DMS153 (cell line): ENCODE measurements at places on chromosomes 13 and 19.

GRCh38 chr13:111117961-111118360 is 2.9 kb downstream of the ARHGEF7 start:
- DNase-seq: no peak

- no peak for DNase-seq
Observed at GRCh38 chr19:16338470-16339360, 14.1 kb downstream of the KLF2 start.

DNA sequence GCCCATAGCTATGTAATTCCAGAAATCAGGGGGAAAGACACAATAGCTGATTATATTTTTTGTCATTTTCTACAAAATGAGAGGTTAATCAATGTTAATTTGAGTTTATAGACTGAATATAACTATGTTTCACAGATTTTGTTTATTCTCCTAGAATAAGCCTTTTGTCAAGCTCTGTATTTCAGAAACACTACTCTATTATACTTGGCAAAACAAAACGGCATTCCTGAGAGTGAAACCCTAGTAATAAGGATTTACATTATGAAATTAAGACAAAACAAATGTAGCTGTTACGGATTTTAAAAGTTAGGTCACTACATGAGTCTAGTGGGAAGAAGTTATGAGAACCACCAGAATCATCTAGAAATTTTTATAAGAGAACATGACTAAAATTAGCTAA is 334.2 kb downstream of the KLF12 start:
- no peak for DNase-seq

DNA sequence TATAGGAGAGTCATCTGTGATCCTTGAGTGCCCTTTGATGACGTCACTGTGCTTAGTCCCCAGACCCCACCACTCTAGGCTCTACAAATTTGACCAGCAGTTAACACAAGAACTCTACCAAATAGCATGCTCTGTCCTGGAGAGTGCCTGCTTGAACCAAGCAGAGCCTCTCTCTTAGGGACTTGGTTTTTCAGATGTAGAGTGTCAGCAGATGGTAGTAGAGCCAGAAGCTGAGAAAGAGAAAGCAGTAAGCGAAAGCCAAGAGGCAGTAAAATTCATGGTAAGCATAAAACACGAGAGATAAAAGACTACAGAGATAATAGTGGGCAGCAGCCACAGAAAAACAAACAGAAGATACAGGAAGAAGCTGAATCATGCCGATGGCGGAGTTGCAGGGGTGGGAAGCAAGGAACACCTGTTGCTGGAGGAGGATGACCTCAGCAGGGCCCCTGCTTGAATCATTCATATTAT is 193.3 kb downstream of the SLC7A1 start:
- peak; percentile 30 for DNase-seq

GRCh38 chr13:79466872-79467271 is 14.1 kb upstream of the NDFIP2 start:
- no peak for DNase-seq

- DNase-seq: peak; percentile 16
Observed at GRCh38 chr13:113978741-113979481, 5.0 kb upstream of the C13orf46 start.

DNA sequence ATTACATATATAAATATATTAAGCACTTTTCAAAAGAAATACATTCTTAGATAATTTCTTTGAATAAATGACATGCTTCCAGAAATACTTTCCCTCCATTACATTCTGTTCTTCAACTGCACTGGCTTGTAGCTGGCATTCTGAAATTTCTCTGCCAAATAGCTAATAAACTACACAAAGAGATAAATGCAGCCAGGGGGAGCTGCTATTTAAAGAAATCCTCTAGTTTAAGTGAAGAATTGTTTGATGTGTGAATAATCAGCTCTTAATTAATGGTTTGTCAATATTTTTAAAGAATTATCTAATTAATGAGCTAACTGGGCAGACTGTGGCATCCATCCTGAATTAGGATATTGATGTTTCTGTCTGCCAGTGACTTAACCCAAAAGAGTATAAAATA is 30.7 kb downstream of the SLC7A1 start:
- DNase-seq: no peak

DNA sequence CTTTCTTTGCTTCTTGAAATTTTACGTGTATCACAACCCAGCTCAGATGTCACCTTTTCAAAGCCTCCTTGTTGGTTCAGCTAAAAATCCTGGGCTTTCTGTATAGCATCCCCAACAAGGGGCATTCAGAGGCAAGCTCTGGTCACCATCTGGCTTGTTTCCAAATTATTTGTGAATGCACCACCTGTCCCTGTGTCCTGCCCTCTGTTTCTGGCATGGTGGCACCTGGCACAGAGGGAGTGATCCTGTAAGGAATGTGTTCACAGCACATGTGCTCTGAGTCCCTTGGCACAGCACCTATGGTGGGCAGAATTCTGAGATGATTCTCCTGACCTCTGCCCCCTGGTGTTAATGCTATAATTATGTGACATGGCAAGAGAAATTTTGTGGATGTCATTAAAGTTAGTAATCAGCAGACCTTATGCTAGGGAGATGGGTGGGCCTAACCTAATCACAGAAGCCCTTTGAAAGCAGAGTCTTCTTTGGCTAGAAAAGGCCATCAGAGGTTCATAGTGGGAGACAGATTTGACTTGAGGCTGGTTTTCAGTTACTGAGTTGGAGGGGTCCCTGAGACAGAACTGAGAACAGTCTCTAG is 76.3 kb downstream of the ZNF429 start:
- DNase-seq: no peak

- DNase-seq: no peak
Observed at GRCh38 chr13:62997696-62998095, 1582.0 kb upstream of the PCDH20 start.

DNA sequence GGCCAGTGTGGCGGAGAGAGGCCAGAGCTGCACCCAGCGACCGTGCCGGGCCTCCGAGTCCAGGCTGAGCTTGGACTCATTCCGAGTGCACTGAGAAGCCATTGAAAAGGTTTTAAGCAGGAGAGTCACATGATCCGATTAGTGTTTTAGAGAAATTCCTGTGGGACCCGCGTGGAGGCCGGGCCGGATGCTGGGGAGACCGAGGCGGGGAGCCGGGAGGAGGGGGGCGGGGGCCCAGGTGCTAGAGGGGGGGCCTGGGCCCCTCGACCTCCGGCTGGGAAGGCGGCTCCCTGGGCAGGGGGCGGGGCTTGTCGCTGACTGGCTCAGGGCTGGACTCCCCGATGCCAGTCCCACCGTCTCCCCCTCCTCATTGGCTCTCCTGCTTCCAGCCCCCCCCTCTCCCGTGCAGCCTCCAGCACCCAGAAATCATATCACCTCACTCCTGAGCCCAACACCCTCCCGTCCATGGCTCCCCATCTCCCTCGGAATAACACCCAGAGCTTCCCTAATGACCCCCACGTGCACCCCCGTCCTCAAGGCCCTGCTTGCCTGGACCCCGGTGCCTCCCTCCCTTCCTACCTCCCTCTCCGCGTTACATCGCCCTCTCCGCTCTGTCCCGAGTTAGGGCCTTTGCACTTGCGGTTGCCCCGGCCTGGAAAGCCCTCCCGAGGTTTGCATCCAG is 5.2 kb upstream of the ZNF579 start:
- peak; percentile 82 for DNase-seq

GRCh38 chr13:66343224-66343828 is 886.8 kb downstream of the PCDH9 start:
- DNase-seq: no peak

DNA sequence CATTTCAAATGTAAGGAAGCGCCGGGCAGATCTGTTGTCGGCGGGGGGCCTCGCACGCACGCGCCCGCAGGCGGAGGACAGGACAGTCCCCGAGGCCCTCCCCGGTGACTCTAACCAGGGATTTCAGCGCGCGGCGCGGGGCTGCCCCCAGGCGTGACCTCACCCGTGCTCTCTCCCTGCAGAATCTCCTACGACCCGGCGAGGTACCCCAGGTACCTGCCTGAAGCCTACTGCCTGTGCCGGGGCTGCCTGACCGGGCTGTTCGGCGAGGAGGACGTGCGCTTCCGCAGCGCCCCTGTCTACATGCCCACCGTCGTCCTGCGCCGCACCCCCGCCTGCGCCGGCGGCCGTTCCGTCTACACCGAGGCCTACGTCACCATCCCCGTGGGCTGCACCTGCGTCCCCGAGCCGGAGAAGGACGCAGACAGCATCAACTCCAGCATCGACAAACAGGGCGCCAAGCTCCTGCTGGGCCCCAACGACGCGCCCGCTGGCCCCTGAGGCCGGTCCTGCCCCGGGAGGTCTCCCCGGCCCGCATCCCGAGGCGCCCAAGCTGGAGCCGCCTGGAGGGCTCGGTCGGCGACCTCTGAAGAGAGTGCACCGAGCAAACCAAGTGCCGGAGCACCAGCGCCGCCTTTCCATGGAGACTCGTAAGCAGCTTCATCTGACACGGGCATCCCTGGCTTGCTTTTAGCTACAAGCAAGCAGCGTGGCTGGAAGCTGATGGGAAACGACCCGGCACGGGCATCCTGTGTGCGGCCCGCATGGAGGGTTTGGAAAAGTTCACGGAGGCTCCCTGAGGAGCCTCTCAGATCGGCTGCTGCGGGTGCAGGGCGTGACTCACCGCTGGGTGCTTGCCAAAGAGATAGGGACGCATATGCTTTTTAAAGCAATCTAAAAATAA is 18.2 kb downstream of the IL17D start:
- DNase-seq: peak; percentile 39

DNA sequence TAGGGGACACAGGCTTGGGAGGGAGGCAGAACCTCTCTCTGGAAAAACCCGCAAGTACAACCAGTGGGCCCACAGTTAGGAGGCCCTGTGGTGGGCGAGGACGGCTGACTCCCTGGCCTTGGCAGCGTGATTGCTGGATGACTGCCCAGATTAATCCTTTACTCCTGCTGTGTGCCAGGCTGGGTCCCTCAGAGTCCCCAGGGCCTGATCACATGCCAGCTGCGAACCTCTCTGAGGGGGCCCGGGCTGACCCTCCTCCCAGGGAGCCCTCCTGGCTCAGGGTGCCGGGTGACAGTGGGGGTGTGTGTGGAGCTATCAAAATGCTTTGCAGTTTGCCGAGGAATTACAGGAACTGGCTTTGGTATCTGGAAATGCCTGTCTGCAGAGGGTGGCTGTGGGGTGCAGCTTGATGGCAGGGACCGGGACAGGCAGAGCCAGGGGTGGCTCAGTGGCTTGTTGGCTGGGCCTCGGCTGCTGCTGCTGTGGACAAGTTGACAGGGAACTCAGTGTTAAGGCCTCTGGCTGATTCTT is 48.9 kb downstream of the DNM2 start:
- DNase-seq: no peak

DNA sequence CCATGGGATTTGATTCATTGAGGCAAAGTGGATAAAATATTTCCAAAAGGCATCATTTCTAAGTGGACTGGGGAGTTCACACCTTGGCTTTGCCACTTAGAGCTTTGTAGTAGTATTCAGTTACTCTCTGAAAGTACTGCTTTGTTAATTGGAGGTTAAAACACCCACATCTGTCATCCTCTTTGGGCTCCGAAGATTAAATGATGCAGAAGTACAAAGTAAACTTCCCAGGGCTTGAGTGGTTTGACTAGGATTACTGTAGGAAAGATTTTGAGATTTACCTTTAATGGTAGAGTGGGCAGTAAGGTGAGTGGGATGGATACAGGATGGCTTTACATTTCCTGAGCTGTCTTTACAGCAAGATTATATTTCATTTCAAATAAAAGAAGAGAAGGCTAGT is 42.4 kb downstream of the WASF3 start:
- DNase-seq: peak; percentile 44

- peak; percentile 9 for DNase-seq
Observed at GRCh38 chr13:57925250-57925649, 293.7 kb downstream of the PCDH17 start.
